ENCODE measurements at places on chromosomes 4 and X.

- no peak for DNase-seq
Observed at GRCh38 chr4:8006471-8006870, 66.8 kb upstream of the AFAP1 start.

DNA sequence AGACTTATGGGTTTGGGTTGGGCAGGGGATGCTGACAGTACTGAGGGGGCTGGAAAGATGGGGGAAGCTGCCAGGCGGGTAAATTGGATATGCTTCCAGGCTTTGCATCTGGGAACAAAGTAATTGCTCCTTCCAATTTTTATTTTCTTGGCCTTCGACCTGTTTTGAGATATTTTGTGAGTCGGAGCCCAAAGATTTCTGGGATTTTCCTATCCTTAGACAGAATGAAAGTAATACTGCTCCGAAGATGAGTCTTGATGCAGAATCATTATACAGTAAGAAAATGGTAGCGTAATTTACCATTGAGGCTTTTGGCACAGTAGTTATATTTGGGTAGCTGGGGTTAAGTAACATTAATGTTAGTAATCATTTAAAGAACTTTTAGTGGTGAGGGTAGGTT lies 1.4 kb downstream of the SMARCA5 start:
- DNase-seq = no peak

- no peak for DNase-seq
Observed at GRCh38 chr4:82823062-82823461, 24.5 kb upstream of the SCD5 start.

- peak; percentile 32 for DNase-seq
Observed at GRCh38 chrX:5646818-5647217, 581.8 kb downstream of the NLGN4X start.

DNA sequence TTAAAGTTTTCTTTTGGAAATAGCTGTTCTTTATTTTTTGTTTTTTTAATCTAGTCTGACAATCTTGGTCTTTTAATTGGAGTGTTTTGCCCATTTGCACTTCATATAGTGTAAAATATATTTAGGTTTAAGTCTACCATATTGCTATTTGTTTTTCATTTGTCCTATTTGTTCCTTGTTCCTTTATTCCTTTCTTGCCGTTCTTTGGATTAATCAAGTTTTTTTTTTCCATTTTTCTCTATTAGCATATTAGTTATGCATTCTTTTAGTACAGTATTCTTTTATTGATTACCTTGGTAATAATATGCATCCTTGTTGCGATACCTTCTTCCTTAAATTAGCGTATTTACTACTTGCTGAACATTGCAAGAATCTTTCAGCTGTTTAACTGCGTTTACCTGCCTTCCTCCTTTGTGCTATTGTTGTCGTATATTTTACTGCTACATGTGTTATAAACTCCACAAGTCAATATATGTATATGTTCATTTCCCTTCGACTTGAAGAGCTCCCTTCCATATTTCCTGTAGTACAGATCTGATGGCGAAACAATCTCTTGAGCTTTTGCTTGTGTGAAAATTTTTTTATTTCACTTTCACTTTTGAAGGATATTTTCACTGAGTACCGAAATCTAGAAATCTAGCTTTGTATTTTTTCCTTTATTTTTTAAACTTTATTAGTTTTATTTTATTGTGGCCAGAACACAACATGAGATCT lies 23.9 kb upstream of the RNF212 start:
- no peak for DNase-seq

GRCh38 chrX:1463581-1463980 lies 10.9 kb upstream of the ASMTL start:
- DNase-seq = no peak

- DNase-seq = no peak
Observed at GRCh38 chrX:135973025-135973547, 702 bp downstream of the MMGT1 start.

DNA sequence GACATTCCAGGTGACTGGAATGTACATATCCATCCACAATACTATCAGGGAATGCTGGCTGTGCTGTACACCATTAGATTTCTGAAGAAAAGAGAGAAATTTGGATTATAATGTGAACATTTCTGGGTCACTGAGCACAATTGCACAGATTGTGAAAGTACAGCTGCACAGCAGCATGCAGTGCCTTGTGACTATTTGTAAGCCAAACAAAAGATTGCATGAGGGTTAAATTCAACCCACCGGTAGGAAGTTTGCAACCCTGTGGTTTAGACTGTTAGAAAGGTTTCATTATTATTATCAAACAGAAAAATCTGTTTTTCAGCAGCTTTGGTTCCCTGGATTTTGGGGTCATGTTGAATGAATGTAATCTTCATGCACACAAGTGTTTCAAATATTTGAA lies 24.5 kb downstream of the DDIT4L start:
- no peak for DNase-seq

DNA sequence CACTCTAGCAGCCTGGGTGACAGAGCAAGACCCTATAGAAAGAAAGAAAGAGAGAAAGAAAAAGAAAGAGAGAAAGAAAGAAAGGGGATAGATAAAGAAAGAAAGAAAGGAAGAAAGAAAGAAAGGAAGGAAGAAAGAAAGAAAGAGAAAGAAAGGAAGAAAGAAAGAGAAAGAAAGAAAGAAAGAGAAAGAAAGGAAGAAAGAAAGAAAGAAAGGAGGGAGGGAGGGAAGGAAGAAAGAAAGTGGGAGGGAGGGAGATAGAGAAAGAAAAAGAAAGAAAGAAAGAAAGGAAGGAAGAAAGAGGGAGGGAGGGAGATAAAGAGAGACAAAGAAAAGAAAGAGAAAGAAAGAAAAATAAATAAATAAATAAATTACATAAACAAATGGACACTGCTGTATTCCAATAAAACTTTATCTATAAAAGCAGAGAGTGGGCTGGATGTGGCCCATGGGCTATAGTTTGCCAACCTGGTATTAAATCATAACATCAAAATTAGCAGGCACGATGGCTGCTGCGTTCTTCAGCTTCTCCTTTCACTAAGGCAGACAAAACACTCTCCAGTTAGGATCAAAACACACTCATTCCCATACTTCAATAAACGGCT lies 165.0 kb downstream of the ZNF674 start:
- DNase-seq = no peak

DNA sequence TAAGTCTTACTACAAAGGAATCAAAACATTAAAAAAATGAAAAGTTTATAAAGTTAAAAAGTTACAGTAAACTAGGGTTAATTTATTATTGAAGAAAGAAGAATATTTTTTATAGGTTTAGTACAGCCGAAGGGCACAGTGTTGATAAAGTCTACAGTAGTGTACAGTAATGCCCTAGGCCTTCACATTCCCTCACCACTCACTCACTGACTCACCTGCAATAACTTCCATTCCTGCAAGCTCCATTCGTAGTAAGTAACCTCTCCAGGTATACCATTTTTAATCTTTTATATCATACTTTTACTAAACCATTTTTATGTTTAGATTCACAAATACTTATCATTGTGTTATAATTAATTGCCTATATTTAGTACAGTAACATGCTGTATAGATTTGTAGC lies 307.5 kb upstream of the FAM241A start:
- DNase-seq = no peak

DNA sequence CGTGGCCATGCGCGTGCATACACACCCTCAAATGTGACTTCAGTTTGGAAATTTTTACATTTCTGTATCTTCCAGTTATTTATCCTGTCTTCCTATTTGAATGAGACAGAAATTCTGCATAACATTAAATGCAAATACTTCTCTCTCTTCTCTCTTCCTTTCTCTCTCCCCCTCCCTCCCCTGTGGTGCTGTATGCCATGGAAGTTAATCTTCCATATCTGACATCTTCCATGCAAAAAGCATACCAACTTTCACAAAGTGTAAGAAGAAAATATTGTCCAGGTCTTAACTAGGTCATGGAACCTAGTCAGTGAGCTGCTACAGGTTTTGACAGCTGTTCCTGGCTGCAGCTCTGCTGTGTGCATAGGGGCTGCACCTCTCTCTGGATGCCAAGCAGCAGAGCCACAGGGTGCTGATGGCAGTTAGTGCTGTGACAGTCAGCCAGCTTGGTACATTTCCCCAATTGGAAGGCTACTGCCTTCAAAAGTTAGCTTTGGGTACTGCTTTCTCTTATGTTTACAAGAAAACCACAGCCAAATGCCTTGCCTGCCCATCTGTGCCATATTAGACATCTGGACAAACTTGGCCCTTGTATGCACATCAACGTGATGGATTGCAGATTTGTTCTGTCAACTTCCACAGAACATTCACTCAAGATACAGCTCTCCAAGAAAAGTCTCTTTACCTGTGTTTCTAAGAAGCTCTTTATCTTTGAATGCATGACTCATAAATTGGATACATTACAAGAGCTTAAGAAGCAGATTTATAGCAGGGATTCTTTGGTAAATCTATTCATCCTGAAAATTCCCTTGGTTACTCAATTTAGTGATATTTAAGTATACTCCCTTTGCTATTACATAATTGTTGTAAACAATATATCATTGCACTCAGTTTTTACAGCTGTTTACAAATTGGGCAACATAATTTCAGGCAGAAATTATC lies 623.8 kb downstream of the EPHA5 start:
- no peak for DNase-seq

DNA sequence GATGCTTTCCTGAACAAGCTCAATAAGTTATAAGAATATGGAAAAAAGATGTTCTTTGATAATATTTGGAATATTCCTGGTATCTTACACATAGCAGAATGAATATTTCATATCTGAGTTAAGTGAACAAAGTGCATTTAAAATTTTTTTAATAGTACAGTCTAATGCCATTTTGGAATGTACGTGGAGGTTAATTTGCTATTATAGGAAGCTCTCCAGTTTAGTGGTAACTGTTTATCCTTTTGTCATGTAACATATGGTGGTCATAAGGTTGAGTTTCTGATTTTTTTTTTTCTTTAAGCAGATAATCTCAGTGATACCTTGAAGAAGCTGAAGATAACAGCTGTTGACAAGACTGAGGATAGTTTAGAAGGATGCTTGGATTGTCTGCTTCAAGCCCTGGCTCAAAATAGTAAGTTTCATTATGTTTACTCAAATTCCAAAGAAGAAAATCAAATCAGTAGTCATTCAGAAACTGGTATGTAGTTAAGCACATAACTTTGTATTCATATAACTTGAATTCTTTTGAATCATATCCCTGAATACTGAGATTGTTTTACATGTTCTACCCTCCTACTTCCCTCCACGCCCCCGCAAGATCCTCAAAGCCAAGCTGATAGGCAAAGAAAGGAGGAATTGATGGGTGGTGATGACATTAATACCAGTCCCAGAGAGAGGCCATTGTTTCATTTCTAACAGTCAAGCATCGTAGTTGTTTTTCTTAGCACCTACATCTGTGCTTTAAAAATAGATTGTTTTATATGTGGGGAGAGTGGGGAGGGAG lies 32.1 kb downstream of the RAP1GDS1 start:
- no peak for DNase-seq

GRCh38 chr4:31983677-31984076 lies 1263.5 kb downstream of the PCDH7 start:
- DNase-seq = no peak

GRCh38 chrX:87110142-87110541 lies 407.5 kb upstream of the KLHL4 start:
- DNase-seq = no peak

- no peak for DNase-seq
Observed at GRCh38 chrX:42720209-42720608, 57.8 kb downstream of the PPP1R2C start.

- DNase-seq = no peak
Observed at GRCh38 chr4:1198098-1198844, 25.9 kb upstream of the SPON2 start.

GRCh38 chrX:110046001-110046400 lies 43.1 kb downstream of the TMEM164 start:
- no peak for DNase-seq

GRCh38 chr4:16893141-16893651 lies 5.2 kb downstream of the LDB2 start:
- DNase-seq = no peak

GRCh38 chrX:115957862-115958490 lies 212.6 kb upstream of the AGTR2 start:
- DNase-seq = no peak

DNA sequence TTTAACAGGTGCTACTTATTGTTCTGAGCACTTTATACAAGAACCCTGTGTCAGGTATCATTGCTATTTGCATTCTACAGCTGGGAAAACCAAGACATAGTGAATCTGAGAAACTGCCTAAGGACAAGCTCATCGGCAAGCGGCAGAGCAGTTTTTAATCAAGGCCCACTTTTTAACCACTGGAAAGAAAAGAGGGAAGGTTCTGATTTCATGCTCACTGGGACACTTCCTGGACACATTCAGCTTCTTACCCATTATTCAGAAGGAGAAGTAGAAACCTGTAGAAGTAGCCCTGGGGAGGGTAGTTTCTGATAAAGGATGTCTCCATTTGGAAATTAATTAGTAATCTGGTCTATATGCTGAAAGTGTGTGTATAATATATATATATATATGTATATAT lies 2.5 kb upstream of the LNX1 start:
- no peak for DNase-seq

- DNase-seq = no peak
Observed at GRCh38 chr4:43959976-43960375, 488.6 kb downstream of the KCTD8 start.

GRCh38 chr4:40173470-40173875 lies 23.4 kb upstream of the RHOH start:
- peak; percentile 58 for DNase-seq

DNA sequence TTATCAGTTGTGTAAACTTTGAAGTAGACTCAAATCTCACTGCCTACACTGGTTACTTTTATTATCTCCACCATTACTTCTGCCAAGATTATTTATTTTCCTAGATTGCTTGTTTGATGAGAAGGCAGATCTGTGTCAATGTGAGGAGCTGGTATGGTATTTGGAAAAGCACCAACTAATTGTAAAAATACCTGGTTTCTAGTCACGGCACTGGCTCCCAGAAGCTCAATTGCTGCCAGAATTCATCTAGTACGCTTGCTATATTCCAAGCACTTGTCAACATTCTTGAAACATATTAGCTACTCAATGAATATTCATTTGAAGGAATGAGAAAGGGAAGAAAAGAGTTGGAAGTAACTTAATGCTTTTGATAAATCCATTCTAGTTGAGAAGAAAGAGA lies 1376.8 kb upstream of the ADGRL3 start:
- DNase-seq = no peak

- no peak for DNase-seq
Observed at GRCh38 chr4:156638925-156639605, 332.5 kb downstream of the PDGFC start.

- DNase-seq = no peak
Observed at GRCh38 chr4:2942037-2942531, 21.1 kb downstream of the NOP14 start.

- no peak for DNase-seq
Observed at GRCh38 chr4:4339504-4340085, 47.3 kb upstream of the NSG1 start.

DNA sequence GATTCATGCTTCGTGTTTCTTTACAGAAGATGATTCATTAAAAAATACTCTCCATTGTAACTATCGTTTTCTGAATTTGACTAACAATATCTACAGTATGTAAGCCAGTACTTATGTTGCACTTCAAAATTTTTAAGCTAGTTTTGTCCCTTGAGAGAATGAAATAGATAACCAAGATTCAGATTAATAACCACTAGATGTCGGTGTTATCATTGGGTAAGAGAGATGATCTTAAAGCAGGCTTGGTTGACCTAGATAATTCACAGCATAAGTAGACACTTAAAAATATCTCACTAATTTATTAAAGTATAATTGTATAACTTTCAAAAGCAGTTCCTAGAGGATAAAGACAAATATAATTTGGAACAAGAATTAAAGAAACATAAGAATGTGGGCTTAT lies 430.9 kb downstream of the C4orf33 start:
- DNase-seq = no peak
